ENCODE measurements at places on chromosomes 3 and 15. TPM values are rescaled to one million over a fixed set of nuclear protein-coding genes. Genes with fewer than 3 reads are reported as not detected.
A peak's percentile ranks its signal among the peaks of the same experiment; 100 is the strongest.

DNA sequence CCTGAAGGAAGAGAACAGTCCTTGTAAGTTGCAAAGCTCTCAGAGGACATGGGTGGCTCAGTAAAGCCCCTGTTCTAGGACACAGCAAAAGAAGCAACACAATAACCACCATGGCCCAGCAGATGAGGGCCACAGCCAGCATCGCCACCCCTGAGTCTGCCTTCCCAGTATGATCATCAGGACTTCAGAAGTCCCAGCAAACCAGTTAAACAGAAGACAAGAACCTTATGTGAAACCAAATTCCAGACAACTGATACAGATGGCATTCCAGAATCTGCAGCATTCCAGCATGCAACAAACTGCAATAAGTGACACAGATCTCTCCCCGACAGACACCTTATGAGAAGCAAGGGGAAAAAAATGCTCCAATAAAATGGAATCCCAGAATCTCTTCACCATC lies 30.4 kb downstream of the SPINK8 start:
- DNase-seq: no peak

- DNase-seq: no peak
These were observed 77.0 kb upstream of the IL12A start for GRCh38 chr3:159911664-159912037.

The TEX55 gene
- not detected for total RNA-seq

DNA sequence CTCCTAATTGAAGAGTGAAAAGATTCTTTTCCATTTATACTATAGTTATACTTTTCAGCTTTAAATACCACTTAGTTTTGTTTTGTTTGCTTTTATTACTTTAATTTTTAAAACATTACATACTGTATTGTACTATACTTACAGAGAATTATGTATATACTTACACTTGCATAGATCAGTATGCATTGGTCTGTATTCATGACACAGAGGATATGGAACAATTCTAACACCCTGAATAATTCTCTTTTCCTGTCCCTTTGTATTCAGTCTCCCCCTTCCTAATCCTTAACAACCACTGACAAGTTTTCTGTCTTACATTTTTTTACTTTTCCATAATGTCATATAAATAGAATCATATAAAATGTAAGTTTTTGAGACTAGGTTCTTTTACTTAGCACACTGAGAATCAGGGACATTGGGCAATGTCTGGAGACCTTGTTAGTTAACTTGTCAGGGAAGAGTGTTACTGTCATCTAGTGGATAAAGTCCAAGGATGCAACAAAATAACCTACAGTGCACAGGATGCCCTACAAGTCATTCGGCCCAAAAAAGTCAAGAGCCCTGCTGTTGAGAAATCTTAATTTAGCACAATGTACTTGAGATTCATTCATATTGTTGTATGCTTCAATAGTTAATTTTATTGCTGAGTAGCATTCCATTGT lies 95.7 kb upstream of the MCTP2 start:
- peak; percentile 44 for DNase-seq

The FBN1 gene
- 208 TPM for total RNA-seq
